Endothelial cell of umbilical vein (primary cell): ENCODE measurements at places on chromosomes 12 and 14.

DNA sequence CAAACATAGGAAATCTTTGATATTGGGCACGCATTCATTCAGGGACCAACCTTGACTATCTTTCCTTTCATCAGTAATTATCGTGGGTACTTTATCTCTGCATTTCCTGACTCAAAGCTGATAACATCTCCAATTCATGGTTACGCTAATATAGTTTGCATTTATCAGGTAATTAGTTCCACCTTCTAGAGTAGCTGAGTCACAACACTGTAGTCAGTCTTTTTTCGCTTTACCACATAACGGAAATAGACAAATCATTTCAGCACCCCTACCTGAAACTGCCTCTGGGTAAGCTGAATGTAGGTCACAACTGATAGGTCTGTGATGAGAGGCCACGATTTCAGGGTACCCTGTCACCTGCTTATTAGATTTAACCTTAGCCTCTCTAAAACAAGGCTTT is 36.7 kb upstream of the IL22 start:
- no peak for DNase-seq

DNA sequence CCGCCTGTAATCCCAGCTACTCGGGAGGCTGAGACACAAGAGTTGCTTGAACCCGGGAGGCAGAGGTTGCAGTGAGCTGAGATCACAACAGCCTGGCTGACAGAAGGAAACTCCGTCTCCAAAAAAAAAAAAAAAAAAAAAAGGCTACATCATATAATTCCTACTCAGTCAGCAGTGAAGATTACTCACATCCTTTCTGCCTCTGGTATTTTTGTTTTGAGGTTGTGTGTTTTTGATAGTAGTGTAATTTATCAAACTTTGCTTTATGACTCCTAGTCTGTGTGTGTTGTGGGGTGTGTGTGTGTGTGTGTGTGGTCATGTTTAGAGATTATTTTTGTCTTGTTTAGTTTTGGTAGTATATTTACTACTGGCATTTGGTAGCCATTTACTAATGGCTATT is 29.8 kb upstream of the DLGAP5 start:
- peak; percentile 71 for DNase-seq

DNA sequence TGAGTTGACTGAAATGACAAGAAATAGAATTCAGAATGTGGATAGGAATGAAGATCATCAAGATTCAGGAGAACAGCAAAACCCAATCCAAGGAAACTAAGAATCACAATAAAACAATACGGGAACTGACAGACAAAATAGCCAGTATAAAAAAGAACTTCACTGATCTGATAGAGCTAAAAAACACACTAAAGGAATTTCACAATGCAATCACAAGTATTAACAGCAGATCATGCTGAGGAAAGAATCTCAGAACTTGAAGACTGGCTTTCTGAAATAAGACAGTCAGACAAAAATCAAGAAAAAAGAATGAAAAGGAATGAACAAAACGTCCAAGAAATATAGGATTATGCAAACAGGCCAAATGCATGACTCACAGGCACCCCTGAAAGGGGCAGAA is 15.3 kb upstream of the OR5AU1 start:
- DNase-seq: no peak

GRCh38 chr12:42759622-42760273 is 170.2 kb upstream of the PRICKLE1 start:
- DNase-seq: no peak

DNA sequence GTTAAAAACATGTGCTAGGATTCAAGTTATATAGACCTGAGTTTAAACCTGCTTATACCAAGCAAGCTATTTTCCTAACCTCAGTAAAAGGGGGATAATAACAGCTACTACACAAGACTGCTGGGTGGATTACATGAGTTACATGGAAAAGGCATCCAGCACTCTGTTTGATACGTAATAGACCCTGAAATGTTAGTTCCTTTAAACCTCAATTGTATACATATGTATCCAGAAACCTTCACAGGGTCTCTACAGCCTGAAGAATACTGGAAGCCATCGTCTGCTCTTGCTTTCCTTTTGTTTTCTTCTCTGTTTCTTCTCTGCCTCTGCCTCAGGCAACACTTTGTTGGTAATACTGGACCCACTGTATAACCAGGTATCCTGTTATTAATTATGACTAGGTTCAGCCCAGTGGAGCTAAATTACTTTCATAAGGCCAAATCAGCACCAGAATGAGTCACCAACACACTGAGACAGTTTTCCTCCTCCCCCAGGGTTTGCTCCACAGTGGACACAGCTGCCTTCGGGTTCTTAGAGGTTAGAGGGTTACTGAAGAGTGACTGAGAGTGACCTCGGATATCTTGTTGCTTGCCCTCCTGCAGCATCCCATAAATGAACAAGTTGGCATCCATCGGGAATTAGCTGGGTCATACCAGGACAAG is 127.1 kb downstream of the CAPZA3 start:
- no peak for DNase-seq
